ENCODE measurements at places on chromosomes 5 and 9. TPM values are rescaled to one million over a fixed set of nuclear protein-coding genes. Genes with fewer than 3 reads are reported as not detected.

Gene PSAT1
- 233 TPM for polyA plus RNA-seq

Gene QRFP
- polyA plus RNA-seq, result not detected

DNA sequence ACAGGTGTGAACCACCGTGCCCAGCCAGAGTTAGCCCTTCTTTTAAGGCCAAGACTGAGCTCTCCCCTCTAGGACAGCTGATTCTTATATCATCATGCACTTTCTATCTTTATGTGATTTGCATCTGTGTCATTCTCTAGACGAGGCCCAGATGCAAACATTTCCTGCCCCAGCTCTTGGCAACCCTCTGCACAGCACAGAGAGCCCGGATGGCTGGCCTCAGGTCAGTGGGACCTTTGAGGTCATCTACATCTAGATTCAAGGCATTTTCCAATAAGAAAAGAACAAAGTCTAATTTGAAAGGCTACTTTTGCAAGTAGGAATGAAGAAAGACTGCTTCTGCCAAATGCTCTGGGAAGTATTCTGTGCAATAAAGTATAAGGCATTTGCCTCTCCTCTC is 109.0 kb upstream of the DAB2 start:
- no peak for DNase-seq

- no peak for DNase-seq
Observed at GRCh38 chr9:137128862-137129455, 10.0 kb upstream of the GRIN1 start.

DNA sequence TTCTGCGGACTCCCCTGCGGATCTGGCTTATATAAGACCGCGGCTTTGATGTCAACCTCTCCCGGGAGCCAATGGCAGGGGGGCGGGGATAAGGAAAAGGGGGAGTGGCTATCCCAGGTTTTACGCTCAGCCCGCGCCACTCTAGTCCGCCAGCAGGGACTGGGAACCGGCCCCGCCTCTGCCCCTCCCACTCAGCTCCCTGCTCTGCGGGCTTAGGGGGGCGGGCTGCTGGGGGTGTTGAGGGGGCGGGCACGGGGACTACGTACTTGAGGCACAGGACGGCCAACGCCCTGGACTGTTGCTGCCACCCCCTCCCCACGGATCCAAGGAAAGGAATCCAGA is at the start of gene HAND1:
HAND1 (minus strand) TSS at position 4 of the 342 bp plus-strand sequence. CDS start 219 bp downstream, outside the sequence.
- no peak for DNase-seq

DNA sequence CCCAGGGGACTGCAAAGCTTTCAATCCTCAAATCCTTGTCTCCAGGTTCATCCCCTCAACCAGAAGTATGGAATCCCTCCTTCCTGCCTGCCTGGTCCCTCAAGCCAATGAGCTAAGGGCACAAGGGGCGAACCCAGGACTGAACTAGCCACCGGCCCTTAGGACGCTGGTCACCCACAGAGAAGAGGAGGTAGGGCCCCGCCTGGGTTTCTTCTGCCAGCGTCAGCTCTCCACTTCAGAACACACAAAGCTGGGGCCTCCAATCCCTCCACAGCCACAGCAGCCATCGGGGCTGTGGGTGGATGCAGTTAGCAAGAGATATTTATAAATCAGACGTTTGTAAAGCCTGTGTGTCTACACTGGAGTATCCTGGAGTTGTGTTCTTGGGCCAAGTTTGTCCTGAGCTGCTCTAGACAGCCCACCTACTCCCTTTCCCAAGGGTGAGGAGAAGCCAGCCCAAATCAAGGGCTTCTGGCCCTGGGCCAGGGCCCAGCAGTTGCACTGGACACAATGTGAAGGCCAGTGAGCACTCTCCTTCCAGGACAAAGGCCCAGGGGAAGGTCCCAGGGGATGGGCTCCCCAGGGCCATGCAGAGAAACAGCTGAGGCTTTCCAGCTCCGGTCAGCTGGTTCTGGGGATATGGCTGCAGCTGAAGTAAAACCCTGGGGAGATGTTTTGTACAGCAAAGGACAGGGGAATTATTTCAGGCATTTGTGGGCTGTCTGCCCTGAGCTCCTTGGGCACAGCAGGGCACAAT is 18.9 kb downstream of the AMBP start:
- no peak for DNase-seq

Gene CCNI2
- polyA plus RNA-seq, result 1.3 TPM
